ENCODE measurements at places on chromosomes 3 and 15.

DNA sequence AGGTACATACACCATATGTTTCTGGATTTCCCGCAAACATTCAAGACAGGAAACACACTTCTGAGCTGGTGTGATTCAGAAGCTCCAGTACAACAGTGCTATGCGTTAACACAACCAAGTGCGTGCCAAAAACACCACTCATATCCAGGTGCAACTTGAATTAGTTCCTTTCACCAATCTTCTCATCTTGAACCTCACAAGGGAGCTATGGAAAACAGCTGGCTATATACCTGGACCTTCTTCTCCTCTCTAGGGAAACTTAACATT lies 31.3 kb downstream of the SUSD5 start:
- no peak for DNase-seq

GRCh38 chr3:120526011-120526870 lies 69.9 kb upstream of the NDUFB4 start:
- DNase-seq: no peak

DNA sequence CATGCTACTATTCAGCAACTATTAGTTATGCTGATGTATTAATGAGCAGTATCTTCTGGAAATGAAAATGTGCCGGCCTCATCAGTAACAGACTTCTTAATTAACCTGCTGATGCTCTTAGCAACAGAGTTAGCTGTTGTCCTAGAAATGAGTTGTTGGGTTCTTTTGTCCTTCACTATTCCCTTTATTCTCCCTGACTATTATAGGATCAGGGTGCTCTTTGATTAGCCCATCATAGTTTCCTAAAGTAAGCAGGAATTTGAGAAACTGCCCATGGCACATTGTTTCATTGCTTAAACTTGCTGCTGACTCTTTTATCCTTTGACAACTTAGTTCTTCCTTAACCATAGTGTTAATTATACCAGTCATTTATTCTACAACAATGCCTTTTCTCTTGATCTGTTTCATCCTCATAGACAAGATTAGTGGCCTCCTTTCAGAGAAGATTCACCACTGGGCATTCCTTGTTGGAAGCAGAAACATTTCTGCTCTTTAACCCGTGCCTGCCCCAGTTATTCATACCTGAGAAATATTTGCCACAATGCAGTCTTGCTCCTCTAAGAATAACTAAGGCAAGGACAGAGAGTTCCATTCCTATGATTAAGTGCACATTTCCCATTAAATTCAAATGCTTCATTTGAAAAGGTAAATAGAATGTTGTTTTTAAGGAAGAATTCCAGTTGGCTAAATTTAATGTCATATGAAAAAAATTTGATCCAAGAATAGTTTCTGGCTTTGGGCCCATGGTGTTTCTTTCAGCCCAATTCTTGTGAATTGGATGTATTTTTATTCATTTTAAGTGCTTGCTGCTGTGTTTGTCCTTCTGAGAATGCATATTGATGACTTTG lies 573.3 kb upstream of the TBL1XR1 start:
- DNase-seq: peak; percentile 42

DNA sequence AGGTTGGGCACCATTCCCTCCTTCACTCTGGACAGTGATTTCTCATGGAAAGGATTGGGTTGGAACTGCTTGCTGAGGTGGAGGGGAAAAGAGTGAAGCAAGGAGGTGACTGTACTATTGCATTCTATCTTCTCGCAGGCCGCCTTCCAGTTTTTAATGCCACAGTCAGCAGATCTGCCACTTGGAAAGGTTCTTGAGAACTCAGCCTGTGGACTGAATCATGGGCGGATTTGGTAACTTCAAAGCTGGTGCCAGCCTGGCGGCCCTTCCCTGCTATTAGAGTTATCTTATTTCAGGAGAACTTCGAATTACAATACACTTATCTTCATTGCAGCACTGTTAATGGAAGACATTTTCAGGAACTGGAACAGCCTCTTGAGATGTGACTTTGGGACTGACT lies 23.1 kb upstream of the SLC28A2 start:
- no peak for DNase-seq

GRCh38 chr3:47398228-47398627 lies 17.4 kb downstream of the PTPN23 start:
- DNase-seq: no peak

GRCh38 chr3:48398701-48399386 lies 26.8 kb downstream of the FBXW12 start:
- DNase-seq: no peak

GRCh38 chr3:136343873-136344555 lies 93.9 kb downstream of the PCCB start:
- DNase-seq: peak; percentile 72

- no peak for DNase-seq
Measured at GRCh38 chr3:124034016-124034843, 42.3 kb upstream of the ROPN1 start.

Data from amniotic stem cell (primary cell).